Right atrium auricular region (tissue), 2 donors: ENCODE measurements at places on chromosomes 12 and 14. TPM values are rescaled to one million over a fixed set of nuclear protein-coding genes. Genes with fewer than 3 reads are reported as not detected.
A peak's percentile ranks its signal among the peaks of the same experiment; 100 is the strongest.

Gene PRMT5
- 23.3 TPM for total RNA-seq

DNA sequence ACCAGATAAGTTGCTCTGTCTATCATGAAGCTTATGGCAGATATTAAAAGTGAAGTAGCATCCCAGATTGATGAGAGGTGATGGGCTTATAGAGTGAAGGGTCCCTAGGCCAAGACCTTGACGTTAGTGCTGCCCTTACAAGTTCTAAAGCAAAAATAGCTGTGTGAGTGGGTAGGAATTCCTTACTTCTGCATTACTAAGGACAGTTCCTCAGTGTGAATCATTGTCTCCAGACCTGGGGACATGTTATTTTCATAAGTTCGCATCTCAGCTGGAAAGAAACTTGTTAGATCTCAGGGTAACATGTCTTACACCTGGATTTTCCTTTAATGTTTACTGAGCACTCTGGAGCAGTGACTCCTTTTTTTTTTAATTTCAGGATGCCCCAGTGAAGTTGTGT lies 28.7 kb downstream of the MAPKAPK5 start:
- no peak for DNase-seq

- DNase-seq: no peak
Observed at GRCh38 chr12:116325336-116325664, 47.8 kb upstream of the MED13L start.

- DNase-seq: no peak
Observed at GRCh38 chr14:102213984-102214658, 74.4 kb downstream of the WDR20 start.

DNA sequence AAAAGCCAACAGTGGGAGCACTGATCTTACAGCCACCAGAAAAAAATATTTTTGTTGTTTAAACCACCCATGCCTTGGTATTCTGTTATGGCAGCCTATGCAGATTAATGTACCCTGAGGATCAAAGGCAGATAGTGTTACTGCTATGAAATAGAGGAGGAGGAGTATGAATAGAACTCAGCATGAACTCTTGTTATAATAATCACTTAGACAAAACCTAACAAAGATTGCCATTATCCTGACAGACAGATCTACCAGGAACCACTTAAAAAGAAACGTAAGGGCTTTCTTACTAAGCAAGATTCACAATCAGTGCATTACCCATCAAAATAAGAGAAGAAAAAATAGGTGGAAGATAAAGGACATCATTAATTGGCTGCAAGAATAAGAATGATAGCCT lies 558.3 kb downstream of the GALC start:
- DNase-seq: no peak

- DNase-seq: no peak
Observed at GRCh38 chr12:131830914-131831571, 2.9 kb downstream of the MMP17 start.

DNA sequence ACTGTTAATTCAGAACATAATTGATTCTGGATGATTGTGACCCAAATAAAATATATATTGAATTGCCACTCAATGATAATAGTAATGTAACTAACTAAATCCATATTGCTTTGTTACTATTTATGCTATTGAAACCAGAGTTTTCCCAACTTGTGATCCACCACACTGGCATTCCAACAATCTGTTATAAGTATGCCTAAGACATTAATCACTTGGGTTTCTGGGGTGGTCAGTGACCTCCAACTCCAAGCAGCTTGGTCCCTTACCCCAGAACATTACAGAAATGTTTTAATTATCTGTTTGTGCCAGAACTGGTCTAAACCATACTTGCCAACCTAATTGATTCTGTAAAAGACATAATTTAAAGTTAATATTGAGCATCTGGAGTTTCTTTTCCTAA lies 14.6 kb downstream of the CAPS2 start:
- no peak for DNase-seq

DNA sequence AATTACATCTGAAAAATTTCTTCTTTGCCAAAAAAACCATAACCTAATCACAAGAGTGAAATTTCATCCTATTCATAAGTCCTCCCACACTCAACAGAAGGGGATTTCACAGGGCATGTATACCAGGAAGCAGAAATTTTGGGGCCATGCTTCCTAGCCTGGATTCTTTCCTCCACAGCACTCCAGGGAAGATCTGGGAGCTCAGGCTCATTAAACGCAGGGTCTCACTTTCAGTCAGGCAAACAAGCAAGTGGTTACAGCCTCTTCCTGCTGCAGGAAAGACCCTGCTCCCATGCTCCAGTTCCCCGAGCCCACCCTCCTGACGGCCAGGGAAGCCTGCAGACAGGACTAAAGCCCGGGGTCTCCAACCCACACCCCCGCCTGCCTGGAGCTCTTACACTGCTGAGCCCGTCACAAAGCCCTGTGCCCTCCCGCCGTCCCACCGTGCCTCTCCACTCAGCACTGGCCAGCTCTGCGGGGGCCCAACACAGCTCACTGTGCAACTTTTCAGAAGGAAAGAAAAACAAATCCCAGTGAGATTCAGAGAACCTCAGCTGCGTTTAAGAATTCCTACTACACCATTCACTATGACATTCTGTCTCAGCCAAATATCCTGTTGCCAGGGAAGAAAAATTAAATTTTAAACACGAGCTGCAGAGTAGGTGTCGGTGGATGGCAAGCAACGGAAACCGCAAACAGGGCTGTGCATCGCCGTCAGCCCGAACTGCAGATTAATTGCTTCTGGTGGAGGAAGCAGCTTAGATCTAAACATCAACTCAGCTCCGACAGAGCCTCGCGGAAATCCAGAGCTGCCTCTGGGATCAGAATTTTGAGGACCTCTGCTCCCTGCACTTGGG lies 106.7 kb upstream of the SFSWAP start:
- no peak for DNase-seq

DNA sequence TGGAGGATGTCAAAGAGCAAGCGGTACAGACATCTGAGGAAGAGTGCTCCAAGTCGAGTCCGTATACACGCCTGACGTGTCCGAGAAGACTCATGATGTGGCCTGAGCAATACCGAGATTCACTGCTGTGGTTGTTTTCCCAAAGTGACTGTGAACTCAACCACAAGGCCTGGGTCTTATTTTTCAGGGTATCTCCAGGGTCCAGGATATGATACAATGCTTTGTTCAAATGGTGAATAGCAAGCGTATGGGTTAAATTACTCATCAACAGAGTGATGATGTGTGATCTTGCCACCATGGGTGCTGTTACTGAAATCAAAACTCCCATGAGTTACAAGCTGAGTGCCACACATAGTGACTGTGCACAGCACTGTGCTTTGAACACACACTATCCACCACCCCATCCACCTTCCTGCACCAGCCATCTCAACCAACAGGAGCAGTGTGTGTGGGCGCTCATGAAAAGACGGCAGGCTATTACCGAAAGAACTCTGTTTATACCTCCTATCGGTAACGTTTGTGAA lies 109.6 kb downstream of the BCAT1 start:
- no peak for DNase-seq

Gene DPPA3
- total RNA-seq: not detected

Gene RPS29
- 1,499 TPM for total RNA-seq

- DNase-seq: no peak
Observed at GRCh38 chr12:27462851-27463250, 16.3 kb downstream of the SMCO2 start.

GRCh38 chr14:51527073-51527472 lies 124.6 kb upstream of the FRMD6 start:
- DNase-seq: no peak

GRCh38 chr12:80491166-80491565 lies 47.1 kb downstream of the PTPRQ start:
- DNase-seq: no peak

DNA sequence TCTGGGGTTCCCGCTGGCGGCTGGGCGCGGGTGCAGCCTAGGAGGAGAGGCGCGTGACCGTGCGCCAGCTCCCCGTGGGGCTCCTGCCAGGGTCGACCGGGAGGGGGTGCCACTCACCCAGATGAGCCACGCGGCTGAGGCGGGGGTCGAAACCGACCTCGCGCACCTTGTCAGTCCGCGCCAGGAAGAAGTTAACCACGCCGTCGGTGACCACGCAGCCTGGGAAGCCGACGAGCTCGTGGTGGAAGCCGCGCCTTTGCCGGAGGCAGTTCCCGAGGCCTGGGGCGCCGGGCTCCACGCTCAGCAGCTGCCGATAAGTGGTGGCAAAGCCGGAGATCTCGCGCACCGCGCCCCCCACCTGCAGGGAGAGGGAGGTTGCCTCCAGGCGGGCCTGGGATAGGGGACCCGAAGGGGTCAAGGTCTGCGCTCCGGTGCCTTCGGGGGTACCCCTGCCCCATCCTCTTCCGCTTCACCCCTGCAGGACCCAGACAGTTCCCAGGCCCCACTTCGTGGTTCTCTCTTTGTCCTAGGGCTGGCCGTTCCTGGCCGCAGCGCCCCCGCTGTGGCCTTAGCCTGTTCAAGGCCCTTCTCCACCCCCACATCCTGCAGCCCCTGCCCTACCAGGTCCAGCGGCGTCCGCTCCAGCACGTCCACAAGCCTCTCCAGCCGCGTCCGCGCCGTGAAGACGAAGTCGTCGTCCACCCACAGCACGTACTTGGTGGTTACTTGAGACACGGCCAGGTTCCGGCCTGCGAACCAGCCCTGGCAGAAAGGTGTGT lies 5.3 kb downstream of the B4GALNT1 start:
- no peak for DNase-seq

DNA sequence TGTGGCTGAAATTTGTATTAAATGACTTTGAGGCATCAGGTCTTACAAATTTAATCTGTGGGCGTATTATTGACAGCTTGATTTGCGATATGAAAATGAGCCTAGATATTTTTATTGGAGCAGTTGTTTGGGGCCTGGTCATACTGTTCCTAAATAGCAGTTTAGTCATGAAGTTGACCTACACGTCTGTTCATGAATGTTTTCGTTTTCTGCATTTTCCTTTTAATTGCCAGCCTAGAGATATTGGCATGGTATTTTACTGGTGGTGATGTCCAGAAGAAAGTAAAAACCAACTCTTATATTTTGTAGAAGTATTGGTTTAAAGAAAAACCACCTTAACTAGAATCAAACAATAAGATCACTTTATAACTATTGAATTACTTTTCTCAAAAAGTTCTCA lies 1.8 kb downstream of the EML1 start:
- DNase-seq: no peak

GRCh38 chr14:75339059-75339458 lies 60.4 kb downstream of the FOS start:
- DNase-seq: no peak

- DNase-seq: no peak
Observed at GRCh38 chr12:15270591-15270990, 49.4 kb upstream of the RERG start.

GRCh38 chr12:77537663-77538062 lies 293.0 kb upstream of the NAV3 start:
- no peak for DNase-seq

GRCh38 chr12:50102131-50102531 lies 1.7 kb upstream of the GPD1 start:
- DNase-seq: no peak

DNA sequence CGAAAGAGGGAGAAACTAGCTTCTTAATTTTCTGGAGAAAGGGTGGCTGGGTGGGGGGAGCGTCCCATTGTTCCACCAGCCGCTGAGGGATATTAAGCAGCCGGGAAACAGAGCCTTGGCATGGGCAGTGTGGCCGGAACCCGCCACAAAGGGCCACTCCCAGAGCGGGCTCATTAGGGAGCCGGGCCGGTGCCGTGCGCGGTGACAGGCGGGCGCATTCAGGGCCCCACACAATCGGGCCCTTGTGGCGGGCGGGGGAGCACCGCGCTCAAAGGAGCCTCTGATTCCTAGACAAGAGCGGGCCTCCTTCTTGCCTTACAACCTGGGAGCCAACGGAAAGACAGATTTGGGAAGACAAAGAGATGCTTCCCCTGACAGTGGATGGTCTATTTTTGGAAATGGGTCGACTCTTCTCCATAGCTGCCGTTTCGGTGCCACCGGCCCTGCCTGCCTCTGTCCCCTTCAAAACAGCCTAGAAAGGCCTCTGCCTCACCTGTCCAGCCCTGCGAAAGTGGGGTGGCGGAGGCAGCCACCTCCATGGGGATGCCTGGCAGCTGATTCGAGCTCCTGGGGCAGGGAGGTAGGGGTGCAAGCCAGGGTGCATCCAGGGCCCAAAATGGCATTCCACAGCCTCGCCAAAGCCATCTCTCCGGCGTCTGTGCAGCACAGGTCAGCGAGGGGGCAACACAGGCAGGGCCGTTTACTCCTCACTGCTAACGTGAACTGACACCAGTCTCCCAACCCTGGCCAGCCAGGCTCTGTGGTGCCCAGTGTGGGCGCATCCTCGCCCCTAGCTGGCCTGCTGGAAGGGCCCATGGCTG lies 10.9 kb downstream of the CCDC85C start:
- DNase-seq: no peak

- DNase-seq: no peak
Observed at GRCh38 chr12:91133871-91134270, 22.6 kb upstream of the LUM start.

Gene C14orf180
- total RNA-seq: 135 TPM

GRCh38 chr14:53955671-53956426 lies 776 bp downstream of the BMP4 start:
- peak; percentile 81 for DNase-seq

GRCh38 chr12:130226771-130227170 lies 64.5 kb downstream of the FZD10 start:
- DNase-seq: no peak

GRCh38 chr12:114415525-114415868 lies 9.6 kb upstream of the TBX5 start:
- DNase-seq: no peak

DNA sequence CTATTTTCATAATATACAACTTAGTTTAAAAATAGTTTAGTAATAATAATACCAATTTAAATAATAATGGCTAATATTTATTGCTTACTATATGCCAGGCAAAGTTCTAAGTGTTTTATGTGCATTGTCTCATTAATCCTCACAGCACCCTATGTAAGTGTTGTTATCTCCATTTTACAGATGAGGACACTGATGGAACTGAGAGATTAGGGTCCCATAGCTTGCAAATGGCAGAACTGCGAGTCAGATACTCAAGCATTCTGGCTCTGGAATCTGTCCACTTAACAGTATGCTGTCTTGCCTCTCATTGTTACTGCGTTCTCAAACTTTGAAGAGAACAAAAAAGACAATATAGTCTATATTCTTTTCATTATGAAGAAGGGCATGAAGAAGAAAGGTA lies 19.0 kb downstream of the AP5M1 start:
- no peak for DNase-seq

GRCh38 chr12:78240827-78241226 lies 410.1 kb downstream of the NAV3 start:
- DNase-seq: no peak

DNA sequence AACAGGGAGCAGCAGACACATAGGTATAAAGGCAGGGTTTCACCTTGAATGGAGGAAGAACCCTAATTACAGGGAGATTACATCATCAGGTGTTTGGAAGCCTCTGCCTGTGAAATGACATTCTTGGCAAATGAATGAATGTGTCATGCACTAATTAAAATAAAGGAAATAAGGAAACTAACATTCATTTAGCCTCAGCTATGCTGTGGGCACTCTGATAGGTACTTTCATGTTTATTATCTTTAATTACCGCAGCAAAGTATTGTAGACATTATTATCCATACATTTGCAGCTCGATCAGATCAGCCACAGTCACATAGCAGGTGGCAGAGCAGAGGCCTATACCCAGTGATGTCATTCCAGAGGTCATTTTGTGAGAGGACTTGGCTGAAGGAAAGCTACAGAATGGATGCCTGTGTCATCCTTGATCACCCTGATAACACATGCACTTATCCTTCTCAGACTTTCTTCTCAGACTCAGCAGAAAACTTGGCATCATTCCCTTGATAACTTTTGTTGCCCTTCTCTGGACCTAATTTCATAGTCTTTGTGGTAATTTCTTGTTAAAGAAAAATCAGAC lies 18.4 kb downstream of the ZNF664 start:
- no peak for DNase-seq
